SK-N-SH (cell line): ENCODE measurements at places on chromosomes 1 and 21.

- DNase-seq = no peak
These were observed 339.8 kb downstream of the OMA1 start for GRCh38 chr1:58206749-58207148.

DNA sequence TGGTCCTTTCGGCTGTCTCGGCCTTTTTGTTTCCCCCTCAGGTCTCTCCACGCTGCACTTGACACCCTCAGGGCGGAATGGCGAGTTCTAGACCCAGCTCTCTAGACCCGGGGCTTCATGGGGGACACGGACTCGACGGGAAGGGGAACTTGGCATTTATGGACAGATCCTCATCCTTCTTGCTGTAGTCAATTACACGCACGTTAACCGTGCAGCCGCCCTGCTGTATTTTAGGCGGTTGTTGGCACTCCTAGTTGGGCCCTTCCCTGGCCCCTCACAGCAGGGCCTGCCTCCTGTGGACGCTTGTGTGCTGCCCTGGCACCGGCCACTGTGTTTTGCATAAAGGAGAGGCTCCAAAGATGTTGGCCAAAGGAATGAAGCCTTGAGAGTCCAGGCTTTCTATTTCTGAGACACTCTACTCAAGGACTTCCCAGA, 558 bp upstream of the BTG3 start:
- DNase-seq = no peak

GRCh38 chr21:38334866-38335265, 78.1 kb downstream of the KCNJ15 start:
- DNase-seq = no peak

DNA sequence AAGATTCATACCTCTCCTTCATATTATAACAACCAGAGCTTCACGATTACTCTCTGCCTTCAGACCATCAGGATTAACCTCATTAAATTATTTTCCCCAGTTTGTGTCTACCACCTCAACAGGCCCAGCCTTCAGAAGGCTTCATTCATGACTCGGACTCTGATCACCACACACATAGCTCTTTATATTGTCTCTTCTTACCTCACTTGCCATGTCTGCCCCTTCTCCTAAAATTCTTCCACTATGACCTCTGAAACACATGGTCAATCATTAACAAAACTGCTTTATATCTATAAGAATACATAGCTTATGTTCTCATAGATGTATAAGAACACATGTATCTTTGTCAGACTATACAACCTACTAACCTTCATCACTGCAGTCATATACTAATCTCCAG, 79.8 kb downstream of the USP1 start:
- no peak for DNase-seq

GRCh38 chr1:38919130-38919529, 22.5 kb downstream of the RHBDL2 start:
- peak; percentile 64 for DNase-seq

GRCh38 chr1:4494027-4494426, 160.4 kb upstream of the AJAP1 start:
- no peak for DNase-seq

- DNase-seq = no peak
These were observed 577.1 kb downstream of the PLPP3 start for GRCh38 chr1:56002231-56002630.

- no peak for DNase-seq
These were observed at the start of gene ACKR1 for GRCh38 chr1:159204161-159205141. Gene ACKR1, plus strand, starts transcription at chr1:159204875. Its CDS starts 85 bp downstream, at chr1:159204960.
